ENCODE measurements at places on chromosomes 11 and 22.

DNA sequence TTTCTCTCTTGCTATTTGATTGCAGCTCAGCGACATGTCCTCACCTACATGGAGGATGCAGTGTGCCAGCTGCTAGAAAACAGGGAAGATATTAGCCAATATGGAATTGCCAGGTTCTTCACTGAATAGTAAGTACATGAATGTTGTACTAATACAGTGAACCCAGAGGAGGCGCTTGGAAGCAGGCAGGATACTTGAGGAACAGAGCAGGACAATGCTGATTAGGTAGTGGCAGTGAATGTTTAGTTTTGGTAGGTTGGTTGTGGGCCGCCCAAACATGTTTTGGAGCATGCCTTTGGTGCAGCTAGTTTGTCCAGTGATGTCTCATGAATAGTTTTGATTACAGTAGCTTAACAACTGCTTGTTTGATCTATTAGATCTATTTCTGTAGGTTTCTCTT, 50.6 kb downstream of the CSTPP1 start:
- no peak for DNase-seq

GRCh38 chr22:22111267-22111751, 128.7 kb upstream of the TOP3B start:
- peak; percentile 46 for DNase-seq

DNA sequence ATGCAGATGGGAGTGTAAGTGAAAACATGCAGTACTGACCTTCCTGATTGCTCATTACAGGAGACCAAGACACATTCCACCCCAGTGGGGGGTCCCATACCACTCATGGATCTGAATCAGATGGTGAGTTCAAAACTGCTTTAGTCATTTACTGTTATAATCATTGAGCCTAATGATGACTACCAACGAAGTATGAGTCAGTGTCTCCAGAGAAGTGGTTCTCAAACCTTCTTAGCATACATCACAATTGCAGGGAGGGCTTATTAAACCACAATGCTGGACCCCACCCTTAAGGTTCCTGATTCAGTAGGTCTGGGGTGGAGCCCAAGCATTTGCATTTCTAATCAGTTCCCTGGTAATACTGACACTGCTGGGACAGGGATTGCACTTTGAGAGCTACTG, 75.8 kb downstream of the CD44 start:
- peak; percentile 98 for DNase-seq

DNA sequence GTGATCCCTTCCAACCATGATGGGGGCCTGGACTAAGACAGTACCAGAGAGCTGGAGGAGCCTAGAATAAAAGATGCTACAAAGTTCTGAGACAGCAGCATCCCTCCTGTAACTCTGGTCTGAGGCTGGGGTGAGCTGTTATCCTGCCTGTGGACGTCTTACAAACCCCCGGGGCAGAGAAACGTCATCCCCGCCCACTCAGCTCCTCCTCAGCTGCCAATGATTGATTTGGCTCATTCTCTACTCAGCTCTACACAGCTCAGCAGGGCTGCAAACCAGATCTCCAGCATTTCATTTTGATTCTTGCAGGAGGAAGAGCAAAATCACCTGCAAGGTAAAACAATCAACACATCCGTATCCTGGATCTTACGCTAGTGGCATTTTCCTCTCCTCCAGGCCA, 55.5 kb downstream of the CSNK2A3 start:
- DNase-seq: no peak

DNA sequence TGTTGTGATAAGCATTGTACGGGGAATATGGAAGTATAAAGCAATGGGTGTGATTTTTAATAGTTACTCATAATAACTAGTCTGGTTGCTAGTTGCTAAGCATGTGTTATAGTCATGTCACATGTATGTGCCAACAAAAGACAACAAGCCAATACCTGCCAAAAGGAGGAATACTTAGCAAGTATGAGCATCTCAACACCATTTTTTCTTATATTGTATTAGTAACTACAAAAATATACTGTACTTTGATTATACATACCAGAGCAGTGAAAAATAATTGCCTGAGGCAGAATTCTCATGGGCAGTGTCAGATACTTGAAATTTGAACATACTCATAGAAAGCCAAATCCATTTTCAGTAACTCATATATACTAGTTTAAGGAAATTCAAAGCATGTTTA, 62.4 kb upstream of the ALKBH3 start:
- no peak for DNase-seq

GRCh38 chr11:60985501-60985900, 14.0 kb downstream of the CD6 start:
- DNase-seq: no peak

DNA sequence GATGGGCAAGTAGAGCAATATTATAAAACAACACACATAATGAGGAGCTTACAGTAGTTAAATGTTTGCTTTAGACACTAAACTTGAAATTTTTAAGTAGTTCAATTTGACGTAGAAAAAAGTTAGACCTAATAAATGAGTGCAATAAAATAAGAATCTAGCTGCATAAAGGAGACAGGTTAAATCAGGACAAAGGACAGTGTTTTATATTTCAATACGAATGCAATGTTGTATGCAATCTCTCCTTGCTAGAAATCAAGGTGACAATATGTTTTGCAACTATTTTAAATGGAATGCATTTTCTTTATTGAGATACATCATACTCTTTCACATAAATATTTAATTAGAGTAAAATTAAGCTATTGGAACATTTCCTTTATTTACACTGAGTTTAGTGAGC, 267.9 kb downstream of the CASP12 start:
- no peak for DNase-seq

GRCh38 chr11:121420398-121420797, 31.7 kb upstream of the SORL1 start:
- no peak for DNase-seq

GRCh38 chr11:69251639-69252489, 42.1 kb upstream of the MYEOV start:
- DNase-seq: no peak

DNA sequence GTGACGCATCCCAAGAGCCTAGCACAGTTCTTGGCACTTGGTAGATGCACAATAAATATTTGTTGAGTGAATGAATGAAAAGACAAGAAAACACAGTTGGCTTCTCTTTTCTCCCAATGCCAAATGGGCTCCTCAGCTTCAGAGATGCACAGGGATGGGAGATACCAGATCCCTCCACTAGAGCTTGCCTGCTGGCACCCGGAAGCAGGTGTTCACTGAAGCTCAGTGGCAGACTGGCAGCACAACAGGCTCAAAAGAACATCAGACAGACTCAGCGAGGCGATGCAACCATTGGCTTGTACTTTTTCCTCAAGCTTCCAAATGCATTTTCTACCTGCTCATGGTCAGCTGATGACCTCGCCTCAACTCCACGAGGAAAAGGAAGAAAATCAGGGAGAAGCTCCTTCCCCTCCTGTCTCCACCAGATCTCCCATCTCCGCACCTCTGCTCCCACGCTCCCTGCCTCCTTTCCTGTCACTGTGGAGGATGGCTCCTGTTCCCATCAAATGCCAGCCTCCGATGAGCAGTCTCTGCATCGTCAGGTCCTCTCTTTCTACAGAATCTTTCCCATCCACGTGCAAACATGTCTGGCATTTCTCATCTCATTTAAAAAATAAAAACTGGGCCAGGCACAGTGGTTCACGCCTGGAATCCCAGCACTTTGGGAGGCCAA, 5.8 kb downstream of the RAPSN start:
- DNase-seq: no peak

DNA sequence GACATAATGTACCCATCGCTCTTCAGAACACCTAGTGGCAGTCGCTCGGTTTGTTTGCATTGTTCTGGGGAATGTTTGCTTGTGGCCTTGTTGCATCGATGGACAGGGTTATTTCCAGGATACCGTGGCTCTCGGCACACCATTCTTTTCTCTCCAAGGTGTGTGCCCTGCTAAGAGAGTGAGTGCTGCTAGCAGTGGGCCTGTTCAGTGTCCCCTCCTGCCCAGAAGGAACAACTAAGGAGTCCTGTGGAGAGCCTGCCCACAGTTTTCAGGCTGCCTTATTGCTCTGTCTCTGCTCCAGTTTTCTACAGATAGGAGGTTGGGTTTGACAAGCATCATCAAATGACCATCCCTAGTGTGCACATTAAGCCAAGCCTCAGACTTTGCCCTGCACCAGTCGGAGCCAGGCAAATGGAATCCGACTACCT, 1.4 kb downstream of the CRY2 start:
- DNase-seq: no peak

DNA sequence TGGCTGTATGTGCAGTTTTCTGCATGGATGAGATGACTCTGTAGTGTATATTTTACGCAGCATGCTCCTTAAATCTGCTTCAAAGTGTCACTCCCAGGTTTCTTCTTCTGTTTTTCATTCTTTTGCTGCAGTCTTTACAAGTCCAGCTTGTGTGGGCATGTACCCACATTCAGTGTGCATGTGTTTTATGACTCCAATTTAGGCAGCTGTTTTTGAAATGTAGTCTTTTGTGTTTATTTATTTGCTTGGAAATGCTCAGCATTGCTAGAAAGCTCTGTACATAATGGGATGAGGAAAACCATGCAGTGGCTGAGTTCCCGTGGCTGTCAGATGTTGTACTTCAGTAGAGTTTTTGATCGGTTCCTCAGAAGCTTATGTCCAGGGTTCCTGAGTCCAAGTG, 138.5 kb downstream of the ARHGAP42 start:
- DNase-seq: no peak
